Umbilical cord (tissue), 2 donors: ENCODE measurements at places on chromosomes 4 and X. TPM values are rescaled to one million over a fixed set of nuclear protein-coding genes. Genes with fewer than 3 reads are reported as not detected.

DNA sequence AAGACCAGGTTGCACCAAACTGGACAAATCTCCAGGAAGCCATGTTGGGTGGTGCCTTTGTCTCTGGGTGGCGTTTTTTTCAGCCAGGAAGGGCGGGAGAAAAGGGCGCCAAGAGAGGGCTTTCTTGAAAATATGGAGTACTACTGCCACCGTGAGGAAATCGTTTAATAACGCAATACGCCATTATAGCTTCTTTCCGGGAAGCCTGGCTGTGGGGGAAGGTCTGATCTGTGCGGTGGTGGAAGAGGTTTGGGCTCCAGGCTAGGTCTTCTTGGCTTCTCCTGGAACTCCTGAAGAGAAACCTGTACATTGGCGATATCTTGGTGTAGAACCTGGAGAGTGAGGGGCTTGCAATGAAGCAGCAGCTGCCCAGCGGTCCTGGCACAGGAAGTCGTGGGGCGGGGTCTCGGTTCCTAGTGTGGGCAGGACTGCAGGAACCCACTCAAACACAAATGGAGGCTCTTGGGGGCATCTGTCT, 202.7 kb downstream of the OR13H1 start:
- no peak for DNase-seq

The SH2D1A gene
- total RNA-seq, result 1.2 TPM

- no peak for DNase-seq
These were observed 200.3 kb downstream of the AASDH start for GRCh38 chr4:56186808-56187523.

- DNase-seq, result no peak
These were observed at the start of gene PLAC8 for GRCh38 chr4:83114576-83114975. Gene PLAC8 (minus strand): TSS chr4:83114729. CDS start chr4:83107921, 6,808 bp downstream.

GRCh38 chr4:73831569-73831968, 4.9 kb upstream of the CXCL6 start:
- no peak for DNase-seq

GRCh38 chr4:62226082-62226481, 1026.0 kb downstream of the ADGRL3 start:
- DNase-seq, result peak; percentile 74

The MTMR1 gene
- total RNA-seq, result 17.3 TPM

The STBD1 gene
- 29.1 TPM for total RNA-seq

The FAM9B gene
- total RNA-seq, result 1.2 TPM

- DNase-seq, result peak; percentile 1
These were observed 212.0 kb downstream of the DHX15 start for GRCh38 chr4:24372341-24372740.

The DMRTC1 gene
- total RNA-seq, result not detected

- no peak for DNase-seq
These were observed 85.2 kb downstream of the ADGRA3 start for GRCh38 chr4:22430626-22431025.

- no peak for DNase-seq
These were observed 23.1 kb upstream of the TLR7 start for GRCh38 chrX:12843668-12844279.

GRCh38 chr4:41212616-41213203, 1.6 kb downstream of the APBB2 start:
- peak; percentile 49 for DNase-seq

GRCh38 chrX:24412637-24413363, 52.3 kb upstream of the PDK3 start:
- DNase-seq, result no peak

DNA sequence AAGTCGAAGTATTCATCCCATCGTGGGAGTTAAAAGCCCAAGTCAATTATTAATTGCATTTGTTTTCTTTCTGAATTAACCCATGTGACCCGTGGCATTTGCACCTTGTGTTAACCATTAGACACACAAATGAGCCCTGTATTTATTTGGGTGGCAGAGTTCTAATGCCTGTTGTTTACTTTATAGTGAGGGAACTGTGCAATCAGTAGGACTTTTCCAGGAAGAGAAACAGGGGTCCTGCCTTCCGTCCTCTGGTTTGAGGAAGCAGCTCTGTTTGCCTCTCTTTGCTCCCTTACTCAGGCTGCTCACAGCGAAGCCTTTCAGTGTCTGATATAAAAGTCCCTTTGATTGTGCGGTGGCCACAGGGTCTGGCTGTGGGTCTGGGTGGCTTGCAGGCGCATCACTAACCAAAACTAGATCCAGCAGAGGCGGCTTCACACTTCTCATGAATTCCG, 263.6 kb downstream of the PTTG2 start:
- DNase-seq, result peak; percentile 25

DNA sequence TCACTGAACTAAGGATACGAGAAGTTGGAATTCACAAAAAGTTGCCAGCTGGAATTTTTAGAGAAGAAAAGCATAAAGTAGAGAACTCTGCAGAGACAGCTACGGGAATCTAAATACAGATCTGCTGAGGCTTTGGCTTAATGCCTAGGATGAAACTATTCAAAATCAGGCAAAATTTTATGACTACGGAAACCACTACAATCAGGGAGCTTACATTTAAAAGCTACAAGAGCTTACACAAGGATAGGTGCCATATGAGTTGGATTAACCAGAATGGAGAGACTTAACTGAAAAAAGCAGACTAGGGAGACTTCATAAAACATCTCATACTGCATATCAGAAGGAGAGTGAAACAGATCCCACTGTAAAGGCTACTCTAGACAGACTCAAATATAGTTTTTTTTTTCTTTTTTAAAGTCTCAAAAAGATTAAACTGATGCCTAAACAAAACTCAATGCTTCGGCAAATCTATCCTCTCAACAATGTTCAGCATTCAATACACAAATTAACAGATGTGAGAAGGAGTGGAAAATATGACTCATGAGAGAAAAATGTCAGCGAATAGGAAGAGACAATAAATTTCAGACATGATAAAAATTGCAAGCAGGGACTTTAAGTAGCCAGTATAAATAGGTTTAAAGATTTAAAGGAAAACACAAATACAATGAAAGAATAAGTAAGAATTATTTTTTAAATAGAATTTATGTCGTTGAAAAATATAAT, 586.1 kb downstream of the FSTL5 start:
- DNase-seq, result peak; percentile 89

DNA sequence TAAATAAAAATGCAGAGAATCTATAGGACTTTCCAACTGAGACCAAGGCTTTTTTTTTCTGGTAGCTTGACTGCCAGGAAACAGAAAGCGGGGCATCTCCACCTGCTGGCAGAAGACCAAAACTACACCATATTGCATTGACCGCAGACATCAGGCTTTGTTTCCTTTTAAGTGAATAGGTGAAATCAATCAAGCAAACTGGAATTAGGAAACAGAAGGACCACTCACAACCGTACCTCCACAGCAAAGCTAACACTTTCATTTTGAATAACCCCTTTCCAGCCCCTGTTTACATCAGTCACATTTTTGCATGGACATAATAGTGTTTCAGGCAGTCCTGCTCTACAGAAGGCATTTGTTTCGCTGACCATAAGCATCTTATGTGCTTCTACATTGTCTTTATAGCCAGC, 218.2 kb downstream of the IDS start:
- DNase-seq, result peak; percentile 38

DNA sequence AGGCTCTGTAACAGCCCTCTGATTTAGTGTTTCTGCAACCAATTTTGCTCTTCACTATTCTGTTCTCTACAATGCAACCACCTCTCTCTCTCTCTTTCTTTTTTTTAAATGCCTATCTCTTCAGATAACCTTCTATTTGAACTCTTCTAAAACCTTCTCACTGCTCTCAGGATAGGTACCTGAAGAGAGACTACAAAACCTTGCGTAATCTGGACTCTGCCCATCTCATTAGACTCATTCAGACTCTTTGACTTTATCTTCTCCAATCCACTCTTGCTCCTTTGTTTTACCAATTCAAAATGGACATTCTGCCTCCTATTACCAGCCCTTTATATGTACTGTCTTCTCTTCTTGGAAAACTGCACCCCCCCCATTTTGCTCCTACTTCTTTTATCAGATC, 291.6 kb downstream of the CAMK2D start:
- no peak for DNase-seq

GRCh38 chr4:147772056-147772455, 40.2 kb downstream of the ARHGAP10 start:
- no peak for DNase-seq

- no peak for DNase-seq
These were observed 78.9 kb downstream of the IRF2 start for GRCh38 chr4:184395451-184395917.

GRCh38 chr4:3221184-3221494, 27.8 kb upstream of the MSANTD1 start:
- no peak for DNase-seq

DNA sequence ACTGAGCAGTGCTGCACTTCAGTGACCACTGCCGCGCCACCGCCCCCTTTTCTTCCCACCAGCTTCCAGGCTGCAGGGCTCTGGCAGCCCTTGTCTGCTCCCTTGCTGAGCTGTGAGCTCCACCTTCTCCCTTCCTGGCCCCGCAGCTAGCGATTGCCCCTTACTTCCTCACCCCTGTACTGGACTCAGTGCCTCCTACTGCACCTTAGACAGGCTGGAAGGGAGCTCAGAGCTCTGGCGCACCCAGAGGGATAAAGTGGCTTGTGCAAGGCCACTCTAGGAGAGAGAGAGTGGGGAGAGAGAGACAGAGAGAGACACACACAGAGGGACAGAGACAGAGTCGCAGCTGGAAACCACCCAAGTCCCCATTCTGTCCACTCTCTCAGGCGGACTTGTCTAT, 6.0 kb downstream of the RASL11B start:
- DNase-seq, result no peak

DNA sequence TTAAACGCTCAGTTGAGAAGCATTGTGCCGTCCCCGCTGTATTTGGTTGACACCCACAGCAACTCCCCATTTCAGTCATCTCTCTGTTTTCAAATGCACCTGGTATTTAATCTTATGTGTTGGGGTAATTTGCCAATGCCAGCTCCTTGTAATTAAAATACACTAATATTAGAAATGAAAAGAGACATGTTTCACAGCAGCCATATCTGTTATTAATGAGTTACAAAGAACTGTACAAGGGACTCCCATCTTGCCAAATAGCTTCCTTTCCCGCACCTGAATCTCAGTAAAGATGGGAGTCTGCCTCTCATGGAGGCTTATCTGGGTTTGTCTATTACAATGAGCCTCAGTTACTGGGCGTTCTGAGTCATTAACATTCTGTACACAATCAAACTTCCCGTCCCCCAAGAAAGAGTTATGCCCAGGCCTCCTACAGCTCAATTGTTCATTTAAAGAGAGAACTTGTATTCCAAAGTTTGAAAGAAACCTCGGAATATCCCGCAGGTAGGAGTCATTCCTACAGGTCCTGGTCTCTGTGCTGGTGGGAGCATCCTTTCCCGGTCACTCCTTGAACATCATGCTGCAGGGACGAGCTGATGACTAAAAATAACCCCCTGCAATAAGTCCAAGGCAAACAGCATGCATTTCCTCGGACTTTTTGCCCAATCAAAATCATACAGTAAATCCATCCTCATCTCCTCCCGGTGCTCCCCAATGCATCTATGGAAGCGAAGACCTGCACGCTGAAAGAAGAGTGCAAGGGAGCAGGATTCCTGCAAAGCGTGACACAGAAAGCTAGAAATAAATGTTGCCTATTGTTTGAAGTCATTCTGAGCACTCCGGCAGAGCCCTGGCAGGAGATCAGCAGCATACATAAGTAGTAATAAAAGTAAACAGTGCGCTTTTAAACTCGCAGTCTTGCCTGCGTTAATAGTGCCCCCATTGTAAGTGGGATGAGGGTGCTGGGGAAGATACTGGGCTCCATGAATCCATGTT, 926 bp downstream of the NDP start:
- peak; percentile 1 for DNase-seq

DNA sequence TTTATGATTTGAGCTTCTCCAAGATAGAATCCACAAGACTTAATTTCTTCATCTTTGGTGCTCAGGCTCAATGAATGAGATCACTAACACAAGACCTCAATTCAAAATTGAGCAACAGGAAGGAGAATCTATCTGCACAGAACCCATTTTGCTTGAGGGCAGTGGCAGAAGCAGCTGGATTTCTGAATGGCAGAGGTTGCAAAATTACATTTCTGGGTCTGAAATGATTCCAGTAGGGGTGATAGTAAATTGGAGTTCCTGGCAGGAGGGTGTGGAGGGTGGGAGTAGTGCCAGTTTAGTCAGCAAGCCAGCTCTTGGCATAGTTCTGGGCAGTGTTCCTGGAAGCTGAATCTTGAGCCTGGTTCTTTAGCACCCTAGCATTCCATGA, 281.1 kb downstream of the SLC7A11 start:
- peak; percentile 49 for DNase-seq

GRCh38 chrX:15468036-15468435, 25.1 kb downstream of the PIR start:
- peak; percentile 58 for DNase-seq

The NAP1L2 gene
- 0.48 TPM for total RNA-seq

DNA sequence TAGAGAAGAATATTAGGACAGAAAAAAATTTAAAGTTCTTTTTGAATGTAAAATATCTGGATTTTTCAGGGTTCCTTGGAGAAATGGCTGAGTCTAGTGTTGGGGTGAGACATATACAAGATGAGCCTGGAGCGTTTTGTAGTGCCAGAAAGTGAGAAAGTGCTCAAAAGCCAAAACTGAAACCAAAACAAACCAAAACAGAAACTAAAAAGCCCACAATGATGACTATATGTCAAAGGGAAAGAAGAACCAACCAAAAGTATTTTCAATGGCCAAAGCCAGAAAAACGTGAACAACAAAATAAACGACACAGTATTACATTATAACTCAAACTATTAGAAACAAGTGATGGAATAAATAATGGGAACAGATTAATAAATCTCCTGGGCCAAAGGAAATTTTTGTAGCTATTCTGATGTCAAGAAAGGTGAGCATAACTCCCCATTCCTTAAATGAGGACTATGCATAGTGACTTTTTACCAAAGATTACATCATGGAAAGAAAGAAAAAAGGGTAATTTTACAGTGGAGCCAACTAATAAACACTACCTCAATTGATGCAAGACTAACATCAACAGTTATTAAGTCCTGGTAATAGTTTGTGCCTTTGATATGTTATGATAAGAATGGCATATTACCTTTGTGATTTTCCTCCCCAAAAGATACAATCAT, 1137.6 kb downstream of the C4orf33 start:
- DNase-seq, result no peak

GRCh38 chr4:132540268-132540667, 608.8 kb upstream of the PCDH10 start:
- no peak for DNase-seq

DNA sequence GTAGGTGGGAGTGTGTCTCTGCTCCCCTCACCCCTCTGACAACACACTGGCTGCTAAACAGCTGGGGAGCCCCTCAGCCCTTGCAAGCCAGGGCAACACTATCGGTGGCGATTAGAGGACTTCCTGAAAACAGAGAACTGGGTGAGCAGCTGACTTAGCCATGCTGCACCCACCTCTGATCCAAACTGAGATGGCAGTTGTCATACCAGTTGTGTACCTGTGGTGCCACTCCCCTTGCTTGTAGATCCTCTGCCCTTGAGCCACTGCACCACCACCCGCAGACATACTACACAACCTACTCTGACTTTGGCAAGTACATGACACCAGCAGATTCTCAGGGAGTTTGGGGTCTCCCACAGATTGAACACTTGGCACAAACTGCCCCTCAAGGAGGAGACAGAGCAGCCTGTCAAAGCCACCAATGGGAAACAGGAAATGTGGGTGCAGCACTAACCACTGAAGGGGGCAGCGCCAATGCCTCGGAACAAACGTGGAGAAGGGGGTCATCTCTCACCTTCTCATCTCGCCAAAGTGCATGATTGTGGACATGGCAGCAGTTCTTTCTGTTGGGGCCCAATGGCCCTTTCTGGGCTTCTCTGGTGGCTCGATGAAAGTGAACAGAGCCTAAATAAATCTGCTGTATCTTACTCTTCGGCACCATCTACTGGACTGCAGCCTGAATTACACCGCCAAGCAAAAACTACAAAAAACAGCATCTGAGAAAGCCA, 119.8 kb downstream of the NEK1 start:
- peak; percentile 3 for DNase-seq

The VCX gene
- total RNA-seq, result not detected
